ENCODE measurements at places on chromosomes 5 and 9.

- no peak for DNase-seq
Measured at GRCh38 chr5:178403351-178403750, 170.7 kb upstream of the PHYKPL start.

- no peak for DNase-seq
Measured at GRCh38 chr5:134427540-134428041, 15.9 kb upstream of the CDKN2AIPNL start.

- no peak for DNase-seq
Measured at GRCh38 chr5:60943624-60944023, 1.2 kb downstream of the ERCC8 start.

- no peak for DNase-seq
Measured at GRCh38 chr5:137894586-137894985, 5.3 kb downstream of the PKD2L2 start.

- no peak for DNase-seq
Measured at GRCh38 chr5:87787086-87787485, 374.4 kb upstream of the CCNH start.

DNA sequence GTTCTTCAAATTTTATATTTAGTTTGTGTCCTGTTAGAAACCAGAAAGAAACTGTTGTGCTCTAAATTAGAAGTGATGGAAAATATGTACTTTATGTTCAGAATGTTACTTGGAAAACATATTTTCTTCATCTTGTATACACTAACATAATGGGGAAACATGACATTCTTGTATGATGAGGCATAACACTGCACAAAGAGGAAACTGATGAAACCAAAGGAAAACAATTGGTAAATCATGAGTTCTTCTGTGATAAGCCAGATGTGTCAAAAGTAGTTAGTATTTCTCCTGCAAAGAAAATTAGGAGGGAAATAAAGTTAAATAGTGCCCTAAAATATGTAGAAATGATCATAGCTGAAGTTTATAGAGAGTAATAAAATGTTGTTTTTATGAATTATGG is 111.1 kb upstream of the FBN2 start:
- no peak for DNase-seq

DNA sequence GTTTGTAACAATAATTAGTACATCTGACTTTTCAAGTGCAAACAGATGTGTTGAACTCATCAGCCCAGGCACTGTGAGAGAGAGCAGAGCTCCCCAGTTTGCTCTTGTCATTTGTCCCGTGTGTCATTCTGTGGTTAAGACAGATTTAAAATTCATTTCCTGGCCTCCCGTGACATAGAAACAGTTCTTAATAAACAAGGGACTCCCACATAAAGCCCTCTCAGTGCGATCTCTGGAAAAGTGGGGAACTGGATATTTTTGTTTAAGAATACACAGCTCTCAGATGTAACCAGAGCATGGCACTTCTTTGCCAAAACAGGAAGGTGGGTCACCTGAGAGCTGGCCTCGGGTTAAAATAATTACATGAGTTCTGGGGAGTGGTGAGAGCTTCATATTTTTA is 58.6 kb downstream of the PRKACG start:
- DNase-seq, result peak; percentile 7

- no peak for DNase-seq
Measured at GRCh38 chr5:154631141-154631540, 124.0 kb upstream of the LARP1 start.

DNA sequence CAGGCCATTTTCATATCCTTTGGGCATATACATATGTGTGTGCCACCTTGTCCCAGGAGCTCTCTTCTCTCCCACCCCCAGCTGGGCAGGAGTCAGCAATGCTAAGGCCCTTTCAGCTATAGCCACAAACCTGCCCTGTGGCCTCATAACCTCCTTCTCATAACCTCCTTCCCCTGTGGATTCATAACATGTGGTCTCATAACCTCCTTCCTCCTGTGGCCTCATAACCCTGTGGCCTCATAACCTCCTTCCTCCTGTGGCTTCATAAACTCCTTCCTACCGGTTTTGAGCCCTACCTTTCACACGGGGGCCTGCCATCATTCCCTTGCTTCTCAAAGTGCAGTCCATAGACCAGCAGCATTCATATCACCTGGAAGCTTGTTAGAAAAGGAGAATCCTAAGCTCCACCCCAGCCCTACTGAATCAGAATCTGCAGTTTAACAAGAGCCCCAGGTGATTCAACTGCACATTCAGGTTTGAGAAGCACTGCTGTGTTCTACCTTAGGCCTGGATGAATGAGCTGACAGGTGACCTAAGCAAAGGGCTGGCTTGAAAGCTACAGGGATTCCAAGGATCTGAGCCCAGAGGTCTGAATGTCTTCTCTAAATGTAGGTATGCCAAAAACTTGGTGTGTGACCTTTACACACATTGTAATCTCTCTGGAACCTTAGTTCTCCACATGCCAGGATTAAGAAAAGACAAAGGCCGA is 41.9 kb upstream of the PLPP6 start:
- no peak for DNase-seq

GRCh38 chr5:154543380-154543779 is 65.4 kb upstream of the HAND1 start:
- DNase-seq, result no peak

- DNase-seq, result no peak
Measured at GRCh38 chr5:54792611-54793404, 192.6 kb downstream of the ESM1 start.

DNA sequence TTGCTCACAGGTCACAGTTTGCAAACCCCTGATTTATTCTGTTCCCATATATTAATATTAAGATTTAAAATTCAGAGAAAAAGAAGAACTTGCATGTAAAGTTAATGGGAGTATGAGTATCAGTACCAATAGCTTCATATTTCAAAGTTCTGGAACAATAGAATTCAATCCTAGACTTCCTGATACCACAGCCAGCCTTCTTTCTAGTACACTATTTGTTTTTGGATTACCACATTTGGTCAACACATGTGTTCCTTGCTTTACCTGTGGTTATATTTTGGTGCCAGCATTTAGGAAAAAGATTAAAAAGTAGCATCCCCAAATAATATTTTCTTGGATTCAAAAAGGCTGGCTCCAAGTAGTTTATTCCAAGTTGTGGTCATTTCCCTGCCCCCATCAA is 49.5 kb downstream of the SPINK5 start:
- DNase-seq, result no peak

GRCh38 chr5:80998590-80998979 is 38.4 kb downstream of the RASGRF2 start:
- DNase-seq, result no peak

- DNase-seq, result no peak
Measured at GRCh38 chr9:81619353-81620001, 69.9 kb downstream of the TLE1 start.

- DNase-seq, result no peak
Measured at GRCh38 chr5:97089149-97089801, 53.1 kb downstream of the LIX1 start.

GRCh38 chr5:157222506-157223230 is 42.0 kb downstream of the ITK start:
- no peak for DNase-seq

GRCh38 chr5:32827981-32828380 is 116.9 kb downstream of the NPR3 start:
- no peak for DNase-seq

DNA sequence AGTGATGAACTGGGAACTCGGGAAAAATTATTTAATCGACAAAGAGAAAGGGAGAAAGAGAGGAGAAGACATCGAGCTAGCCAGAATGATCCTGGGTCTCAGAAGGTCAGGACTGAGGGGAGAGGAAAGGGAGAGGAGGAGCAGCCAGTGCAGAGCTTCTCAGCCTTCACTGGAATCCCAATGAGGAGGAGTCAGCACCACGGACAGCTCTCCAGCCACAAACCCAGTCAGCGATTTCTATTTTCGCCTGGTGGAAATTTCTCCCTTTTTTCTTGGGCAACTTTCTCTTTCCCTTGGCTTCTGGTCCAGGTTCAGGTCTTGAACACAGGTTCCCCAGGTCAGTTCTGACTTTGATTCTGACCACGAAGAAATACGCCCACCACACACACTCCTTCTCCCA is 1.6 kb upstream of the BRINP1 start:
- DNase-seq, result peak; percentile 2

DNA sequence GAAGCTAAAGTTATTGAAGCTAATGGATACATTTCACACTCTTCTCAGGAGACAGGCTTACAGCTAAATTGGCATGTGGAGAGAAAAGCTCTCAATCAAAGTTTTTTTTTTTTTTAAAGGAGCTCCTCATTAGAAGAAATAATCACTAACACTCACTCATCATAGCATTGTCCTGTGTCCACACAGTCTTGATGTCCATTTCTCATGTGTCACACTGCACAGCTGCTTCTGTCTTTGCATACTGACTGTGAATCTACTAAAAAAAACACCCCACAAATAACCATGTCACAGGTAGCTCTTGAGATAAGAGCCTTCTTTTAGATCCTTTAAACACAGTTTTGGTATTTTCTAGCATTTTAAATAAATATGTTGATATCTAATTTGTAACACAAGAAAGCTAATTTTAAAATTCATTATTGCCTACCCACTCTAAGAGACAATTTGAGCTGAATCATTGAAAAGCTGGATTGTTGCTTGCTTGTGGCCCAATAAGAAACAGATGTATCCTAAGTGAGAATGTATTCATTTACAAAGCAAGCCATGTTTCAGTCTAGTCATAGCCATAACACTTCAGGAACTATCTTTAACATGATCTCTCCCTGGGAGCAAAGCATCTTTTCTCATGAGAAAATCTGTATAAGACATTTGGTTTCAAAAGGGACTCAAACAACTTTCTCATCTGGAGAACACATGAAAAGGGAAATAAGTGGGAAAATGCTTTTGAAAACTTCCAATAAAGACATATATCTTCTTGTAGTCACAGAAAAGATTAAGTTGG is 48.1 kb upstream of the PCSK1 start:
- DNase-seq, result no peak
